ENCODE measurements at places on chromosomes 7 and 10.

DNA sequence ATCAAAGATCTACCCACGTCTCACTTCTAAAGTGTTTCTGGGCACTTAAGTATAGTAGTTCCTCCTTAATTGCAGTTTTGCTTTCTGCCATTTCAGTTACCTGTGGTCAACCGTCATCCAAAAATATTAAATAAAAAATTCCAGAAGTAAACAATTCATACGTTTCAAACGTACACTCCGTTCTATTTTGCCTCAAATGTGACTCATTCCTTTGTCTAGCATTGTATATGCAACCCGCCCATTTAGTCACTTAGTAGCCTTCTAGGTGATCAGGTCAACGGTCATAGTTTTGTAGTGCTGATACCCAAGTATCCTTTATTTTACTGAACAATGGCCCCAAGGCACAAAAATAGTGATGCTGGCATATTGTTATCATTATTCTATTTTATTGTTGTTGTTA lies 33.8 kb downstream of the HGF start:
- DNase-seq: no peak

- peak; percentile 32 for DNase-seq
Observed at GRCh38 chr7:518630-519483, 789 bp downstream of the PDGFA start.

GRCh38 chr10:4024027-4024426 lies 239.0 kb upstream of the KLF6 start:
- DNase-seq: no peak

DNA sequence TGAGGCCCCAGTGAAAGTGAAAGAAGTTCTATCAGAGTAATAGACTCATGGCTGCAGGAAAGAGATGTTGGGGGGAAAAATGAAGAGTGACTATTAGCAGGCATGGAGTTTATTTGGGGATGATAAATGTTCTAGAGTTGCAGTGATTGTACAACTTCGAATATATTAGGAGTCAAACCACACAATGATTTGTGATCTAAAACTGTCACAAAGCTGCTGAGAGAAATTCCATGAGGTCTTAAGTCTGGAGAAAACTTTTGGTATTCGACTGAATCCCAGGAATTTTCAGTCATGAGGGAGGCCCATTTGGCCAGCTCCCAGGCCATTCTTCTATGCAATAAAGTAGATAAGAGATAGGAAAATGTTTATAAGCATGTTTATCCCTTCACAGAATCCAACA lies 55.9 kb upstream of the UNC5B start:
- DNase-seq: no peak

GRCh38 chr7:74013539-74014272 lies 14.3 kb upstream of the ELN start:
- DNase-seq: no peak

DNA sequence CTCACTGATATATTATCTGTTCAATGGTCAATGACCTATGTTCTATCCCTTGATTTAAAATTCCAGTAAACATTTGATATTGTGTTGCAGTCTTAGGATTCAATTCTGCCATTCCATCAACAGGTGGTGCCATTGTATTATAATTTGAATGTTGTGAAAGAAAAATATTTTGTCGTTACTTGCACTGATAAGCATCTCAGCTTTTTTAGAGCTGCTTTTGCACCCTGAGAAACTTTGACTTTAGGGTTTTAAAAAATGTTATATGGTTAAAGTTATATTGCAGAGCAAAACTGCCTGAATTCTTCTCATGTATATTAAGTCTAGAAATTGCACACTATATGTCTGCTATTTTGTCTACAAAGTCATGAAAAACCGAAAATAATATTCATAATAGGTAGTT lies 18.8 kb upstream of the MINDY3 start:
- DNase-seq: peak; percentile 58

DNA sequence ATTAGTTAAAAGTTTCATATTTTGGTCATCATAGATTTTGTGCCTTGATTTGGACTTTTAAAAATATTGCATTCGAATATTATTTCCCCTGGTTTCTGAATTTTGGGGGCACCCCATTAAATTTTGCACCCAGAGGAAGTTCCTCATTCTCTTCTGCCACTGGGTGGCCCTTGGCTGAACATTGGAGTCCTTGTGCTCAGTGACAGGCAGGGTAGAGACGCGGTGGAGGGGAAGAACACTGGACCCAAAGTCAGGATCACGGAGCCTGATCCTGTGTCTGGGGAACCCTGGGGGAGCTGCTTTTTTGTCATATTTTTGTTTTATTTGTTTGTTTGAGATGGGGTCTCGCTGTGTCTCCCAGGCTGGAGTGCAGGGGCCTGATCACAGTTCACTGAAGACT lies 74.7 kb downstream of the MKI67 start:
- no peak for DNase-seq

DNA sequence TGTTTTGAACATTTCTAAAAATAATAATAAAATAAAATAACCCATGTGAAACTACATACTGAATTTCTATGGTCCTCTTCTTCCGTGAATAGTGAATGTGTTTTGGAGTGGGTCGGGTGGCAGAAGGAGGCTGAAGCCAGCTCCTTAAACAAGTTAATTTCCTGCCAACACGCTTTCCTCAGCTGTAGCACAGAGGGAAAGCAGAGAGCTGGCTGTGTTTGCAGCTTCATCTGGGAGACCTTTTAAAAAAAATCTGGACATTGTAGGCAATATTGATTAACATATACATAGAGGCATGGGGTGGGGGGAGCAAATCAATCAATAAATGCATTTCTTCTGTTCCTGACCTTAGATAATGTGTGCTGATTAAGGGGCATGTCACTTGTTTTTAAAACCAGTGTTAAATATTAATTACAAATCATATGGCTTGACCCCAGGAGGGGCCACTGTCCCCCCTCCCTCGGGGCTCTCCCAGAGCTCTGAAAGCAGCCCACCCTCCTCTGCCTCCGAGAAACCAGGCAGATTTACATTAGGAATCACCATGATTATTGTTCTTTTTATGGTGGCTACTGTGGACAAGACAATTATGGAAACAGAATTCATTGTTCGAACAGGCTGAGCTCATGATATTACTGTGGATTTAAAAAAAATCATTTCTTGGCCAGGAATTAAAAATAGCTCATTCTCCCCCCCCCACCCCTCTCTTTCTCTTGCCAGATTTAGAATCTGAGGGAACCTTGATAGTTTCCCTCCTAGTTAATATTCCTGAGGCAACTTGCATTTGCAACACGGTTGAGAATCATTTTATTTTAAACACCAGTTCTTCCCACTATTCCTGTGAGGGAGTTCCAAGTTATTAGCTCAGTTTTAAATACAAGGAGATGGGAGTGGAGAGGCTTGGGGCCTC lies 100.5 kb upstream of the CARD11 start:
- DNase-seq: peak; percentile 31

DNA sequence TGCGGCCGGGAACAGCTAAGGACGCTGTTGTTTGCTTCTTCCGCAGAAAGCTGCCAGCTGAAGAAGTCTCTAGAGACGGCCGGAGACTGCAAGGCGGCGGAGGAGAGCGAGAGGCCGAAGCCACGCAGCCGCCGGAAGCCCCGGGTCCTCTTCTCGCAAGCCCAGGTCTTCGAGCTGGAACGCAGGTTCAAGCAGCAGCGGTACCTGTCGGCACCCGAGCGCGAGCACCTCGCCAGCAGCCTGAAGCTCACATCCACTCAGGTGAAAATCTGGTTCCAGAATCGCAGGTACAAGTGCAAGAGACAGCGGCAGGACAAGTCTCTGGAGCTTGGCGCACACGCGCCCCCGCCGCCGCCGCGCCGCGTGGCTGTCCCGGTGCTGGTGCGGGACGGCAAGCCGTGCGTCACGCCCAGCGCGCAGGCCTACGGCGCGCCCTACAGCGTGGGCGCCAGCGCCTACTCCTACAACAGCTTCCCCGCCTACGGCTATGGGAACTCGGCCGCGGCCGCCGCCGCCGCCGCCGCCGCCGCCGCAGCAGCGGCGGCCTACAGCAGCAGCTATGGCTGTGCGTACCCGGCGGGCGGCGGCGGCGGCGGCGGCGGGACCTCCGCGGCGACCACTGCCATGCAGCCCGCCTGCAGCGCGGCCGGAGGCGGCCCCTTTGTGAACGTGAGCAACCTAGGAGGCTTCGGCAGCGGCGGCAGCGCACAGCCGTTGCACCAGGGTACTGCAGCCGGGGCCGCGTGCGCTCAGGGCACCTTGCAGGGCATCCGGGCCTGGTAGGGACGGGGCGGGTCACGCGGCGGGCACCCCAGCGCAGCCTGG lies 2.4 kb downstream of the NKX2-3 start:
- no peak for DNase-seq

DNA sequence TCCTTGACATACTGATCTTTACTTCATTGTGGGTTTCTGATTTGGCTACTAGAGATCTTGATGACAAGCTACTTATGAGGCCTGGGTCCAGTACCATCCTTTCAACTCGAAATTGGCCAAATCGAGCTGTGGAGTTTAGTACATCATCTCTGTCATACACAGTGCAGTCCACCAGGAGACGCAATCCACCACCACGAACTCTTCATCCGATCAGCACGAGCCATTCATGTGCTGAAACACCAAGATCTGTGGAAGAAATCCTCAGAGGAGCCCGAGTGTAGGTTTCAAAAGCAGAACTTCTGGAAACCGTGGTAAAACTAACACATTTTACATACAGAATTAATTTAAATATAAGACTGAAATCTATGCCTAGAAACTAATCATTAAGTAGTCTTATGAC lies 14.2 kb downstream of the DNAJC9 start:
- DNase-seq: no peak

DNA sequence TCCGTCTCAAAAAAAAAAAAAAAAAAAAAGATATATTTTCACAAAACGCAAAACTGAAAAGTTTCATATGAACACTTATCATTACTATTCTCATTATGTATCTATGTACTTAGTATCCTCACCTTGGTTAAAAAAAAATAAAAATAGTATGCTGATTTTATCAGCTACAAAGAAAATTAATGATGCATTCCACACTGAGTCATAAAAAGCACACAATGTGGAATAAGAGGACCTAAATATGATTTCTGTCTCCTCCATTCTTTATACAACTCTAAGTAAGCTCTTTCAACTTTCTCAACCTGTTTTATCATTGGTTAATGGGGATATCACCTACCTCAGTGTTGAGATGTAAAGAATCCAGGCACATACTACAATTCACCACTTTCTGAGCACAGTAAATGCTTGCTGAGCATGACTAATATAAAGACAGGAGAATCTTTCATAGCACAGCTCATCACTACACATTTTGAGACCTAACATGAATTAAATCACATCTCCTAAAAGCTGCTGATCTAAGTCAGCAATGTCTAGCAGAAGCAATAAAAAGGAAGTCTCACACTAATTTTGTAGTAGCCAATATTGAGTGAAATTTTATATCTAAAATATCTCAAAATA lies 2.7 kb downstream of the SNX13 start:
- DNase-seq: no peak

- DNase-seq: no peak
Observed at GRCh38 chr7:134778941-134779740, at the start of gene CALD1. TSS of gene CALD1 (plus strand) at chr7:134779634. CDS start at chr7:134867734, 88,100 bp downstream.
